ENCODE measurements at places on chromosomes 3 and 15.

GRCh38 chr3:142056656-142057330, 92.6 kb downstream of the TFDP2 start:
- no peak for DNase-seq

DNA sequence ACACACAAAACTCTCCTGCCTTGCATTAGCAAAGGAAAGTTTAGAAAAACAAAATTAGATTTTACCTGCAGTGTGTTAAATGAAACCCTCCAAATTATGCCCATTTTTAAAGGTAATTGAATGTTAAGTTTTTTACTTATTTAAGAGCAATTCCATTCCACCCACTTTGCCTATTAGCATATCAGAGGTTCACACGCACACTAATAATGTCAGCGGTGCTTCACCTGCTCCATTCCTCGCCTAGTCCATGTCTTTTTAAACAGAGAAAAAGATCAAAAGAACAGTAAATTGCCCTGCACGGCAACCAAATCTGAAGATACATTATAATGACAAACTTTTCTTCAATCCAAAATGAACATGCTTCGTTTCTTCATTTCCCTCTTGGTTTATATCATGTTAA, 97.3 kb upstream of the LRRN1 start:
- DNase-seq, result no peak

DNA sequence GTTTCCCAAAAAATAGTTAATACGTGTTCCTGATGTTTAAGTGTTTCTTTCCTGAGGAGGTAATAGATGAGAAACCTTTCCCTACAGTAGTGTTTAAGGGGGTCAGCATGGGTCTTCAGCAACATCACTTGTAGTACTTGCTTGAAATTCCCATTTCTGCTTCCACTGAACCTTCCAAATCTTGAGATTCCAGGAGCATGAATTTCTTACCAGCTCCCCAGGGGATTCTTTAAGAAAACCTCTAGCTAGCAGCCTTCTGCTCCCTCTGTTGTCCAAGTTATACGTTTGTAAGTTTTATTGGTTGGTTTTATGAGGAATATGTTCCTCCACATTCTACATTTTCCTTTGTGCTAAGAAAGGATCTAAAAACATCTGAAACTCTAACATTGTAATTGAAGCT, 38.2 kb upstream of the ACP3 start:
- no peak for DNase-seq

DNA sequence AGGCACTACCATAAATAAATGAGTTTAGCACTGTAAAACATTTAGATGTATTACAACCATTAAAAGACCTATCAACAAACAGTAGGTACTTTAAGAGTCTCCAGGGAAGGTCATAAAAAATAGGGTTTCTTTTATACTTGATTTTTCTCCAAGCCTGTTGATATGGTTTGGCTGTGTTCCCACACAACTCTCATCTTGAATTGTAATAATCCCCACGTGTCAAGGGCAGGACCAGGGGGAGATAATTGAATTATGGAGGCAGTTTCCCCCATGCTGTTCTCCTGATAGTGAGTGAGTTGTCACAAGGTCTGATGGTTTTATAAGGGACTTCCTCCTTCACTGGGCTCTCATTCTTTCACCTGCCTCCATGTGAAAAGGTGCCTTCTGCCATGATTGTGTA, 468.9 kb upstream of the UBE2E2 start:
- no peak for DNase-seq

DNA sequence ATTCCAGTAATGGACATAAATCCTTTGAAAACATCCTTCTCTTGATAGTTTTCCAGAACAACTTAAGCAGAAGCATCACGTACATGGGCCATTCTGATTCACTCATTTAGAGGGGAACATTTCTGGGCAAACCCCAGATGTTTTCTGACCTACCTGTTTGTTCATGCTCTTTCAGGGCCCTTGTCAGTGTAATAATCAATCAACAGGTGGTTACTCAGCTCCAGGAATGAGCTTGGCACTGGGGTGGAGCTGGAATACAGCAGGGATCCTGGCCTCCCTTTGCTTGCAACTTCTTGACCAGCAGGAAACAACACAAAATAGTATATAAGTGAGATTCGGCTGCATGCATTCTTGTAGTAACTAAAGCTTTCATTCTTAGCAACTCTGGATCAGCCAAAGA, 9.2 kb upstream of the UBE2E1 start:
- no peak for DNase-seq

DNA sequence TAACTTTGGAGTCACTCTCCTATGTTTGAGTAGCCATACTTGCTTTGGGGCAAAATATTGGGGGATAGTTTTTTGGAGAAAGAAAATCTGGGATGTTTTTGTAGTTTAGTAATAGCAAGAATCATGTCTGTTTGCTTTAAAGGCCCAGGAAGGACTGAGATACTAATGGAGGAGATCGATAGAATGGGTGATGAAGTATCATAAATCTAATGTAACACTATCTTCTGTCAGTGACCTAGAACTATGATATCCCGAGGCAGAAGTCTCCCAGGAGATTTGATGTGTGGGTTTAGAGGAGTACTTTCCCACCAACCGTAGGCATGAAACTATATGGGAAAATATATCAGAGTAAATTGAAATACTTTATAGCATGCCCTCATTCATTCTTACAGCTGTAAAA, 21.0 kb upstream of the NFKBIZ start:
- no peak for DNase-seq

GRCh38 chr15:55770806-55771205, 27.9 kb upstream of the PRTG start:
- DNase-seq, result no peak

GRCh38 chr3:156681002-156681401, 6.6 kb downstream of the TIPARP start:
- DNase-seq, result peak; percentile 4

GRCh38 chr3:23649448-23649847, 156.3 kb upstream of the UBE2E1 start:
- DNase-seq, result no peak

GRCh38 chr3:190554197-190554596, 40.3 kb downstream of the IL1RAP start:
- no peak for DNase-seq

DNA sequence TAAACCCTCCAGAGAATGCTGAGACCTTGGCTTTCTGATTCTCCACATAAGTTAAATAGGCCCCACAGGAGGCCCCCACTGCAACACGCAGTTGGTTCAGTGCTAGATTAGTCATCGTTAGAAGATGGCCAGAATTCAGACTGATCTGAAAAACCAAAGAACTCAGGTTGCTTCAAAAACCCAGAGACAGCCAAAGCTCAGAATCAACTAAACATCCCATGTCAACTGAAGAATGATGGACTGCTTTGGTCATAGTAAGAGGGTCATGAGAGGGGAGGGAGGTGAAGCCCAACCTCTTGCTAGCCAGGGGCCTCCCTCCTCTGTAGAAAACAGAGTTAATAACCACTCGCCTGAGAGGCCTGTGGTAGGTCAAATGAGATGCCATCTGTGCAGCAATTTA, 93.1 kb downstream of the AKAP13 start:
- DNase-seq, result no peak

DNA sequence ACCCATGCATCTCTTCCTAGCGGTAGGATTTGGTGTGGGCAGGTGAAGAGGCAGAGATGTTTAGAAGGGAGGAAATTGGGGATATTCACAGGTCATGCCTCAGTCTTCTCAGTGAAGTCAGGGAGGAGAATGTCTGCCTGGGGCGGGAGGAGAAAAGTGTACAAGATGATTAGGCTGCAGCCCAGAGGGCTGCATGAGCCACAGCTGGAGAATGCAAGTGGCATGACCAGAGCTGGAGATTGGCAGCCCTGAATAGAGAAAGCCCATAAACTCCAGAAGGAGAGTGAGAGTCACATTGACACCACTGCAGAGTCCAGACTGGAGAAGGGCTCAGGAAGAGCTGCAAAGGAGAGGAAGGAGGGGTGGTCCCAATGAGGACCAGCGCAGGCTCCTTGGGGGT, 22.6 kb downstream of the PDHB start:
- no peak for DNase-seq

DNA sequence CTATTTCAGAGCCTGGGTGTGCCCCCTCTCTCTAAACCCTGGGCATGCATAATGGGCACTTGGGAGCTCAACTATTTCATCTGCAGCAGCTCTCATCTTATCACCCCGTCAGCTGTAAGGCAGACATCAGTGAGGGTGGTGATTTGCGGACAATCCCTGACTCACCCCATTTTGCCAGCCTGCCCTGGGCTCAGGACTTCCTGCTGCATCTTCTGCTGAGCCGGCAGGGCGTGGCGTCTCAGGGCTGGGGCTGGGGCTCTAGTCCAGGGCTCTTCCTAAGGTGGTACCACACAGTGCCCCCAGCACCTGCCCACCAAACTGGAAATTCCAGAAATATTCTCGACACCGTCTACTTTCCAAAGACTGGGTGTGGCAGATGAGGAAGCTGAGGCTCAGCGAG, 925 bp upstream of the PSTPIP1 start:
- no peak for DNase-seq

DNA sequence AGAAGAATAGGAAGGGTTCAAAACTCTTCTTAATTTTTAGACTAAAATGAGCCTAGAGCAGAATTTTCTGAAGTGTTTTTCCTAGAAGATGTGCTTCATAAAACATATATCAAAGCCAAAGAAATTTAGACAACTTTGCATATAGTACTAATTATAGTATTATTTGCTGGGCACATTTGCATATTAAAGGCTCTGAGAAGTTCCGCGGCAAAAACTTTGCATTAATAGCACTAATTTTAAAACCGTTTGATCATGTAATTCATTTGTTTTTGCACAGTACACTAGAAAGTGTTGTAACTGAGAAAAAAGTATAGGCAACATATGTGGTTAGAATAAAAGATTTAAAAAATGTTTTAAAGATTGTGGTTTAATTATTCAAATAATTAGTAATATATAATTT, 412.0 kb upstream of the NR2F2 start:
- no peak for DNase-seq

DNA sequence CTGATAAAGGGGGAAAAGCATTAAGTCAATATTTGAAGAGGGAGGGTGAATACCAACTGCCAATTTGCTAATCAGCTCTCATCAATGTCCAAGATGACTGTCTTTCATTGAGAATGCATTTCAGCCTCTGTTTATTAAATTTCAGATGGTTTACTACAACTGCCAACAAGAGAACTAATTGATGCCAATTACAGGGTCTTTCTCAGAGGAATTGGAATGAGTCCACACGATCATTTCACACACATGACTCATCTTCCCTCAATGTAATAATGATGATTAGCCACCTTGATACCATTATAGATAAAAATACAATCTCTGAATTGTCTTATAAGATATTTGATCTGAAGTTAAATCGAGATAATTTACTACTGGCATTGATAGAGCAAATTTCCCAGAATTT, 1274.4 kb downstream of the ROBO2 start:
- no peak for DNase-seq

DNA sequence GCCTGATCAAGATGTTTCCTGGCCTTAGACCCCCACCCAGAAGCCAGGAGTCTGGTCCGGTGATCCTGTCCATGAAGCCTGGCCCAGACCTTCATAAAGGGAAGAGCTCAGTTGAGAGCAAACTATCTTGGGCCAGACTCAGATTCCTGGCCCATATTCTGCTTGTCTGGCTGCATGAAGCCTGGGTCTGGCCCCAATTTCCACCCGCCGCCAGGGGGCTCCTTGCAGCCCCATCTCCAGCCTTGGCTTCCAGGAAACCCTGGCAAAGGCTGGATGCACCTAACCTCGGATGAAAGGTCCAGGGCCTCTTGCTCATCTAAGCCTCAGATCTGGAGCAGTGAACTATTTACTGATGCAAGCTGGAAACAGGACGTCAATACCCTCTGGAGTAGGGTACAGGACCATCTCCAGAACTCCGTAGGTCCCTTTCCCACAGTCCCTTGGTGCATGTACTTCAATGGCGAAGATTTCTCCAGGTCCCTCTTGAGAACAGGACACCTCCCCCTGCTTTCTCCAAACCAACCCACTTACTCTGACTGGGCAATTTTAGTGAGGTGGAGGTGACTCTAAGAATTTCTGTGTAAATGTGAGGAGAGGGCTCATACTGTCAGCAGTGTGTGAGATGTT, 5.6 kb downstream of the FOXL2 start:
- peak; percentile 7 for DNase-seq

GRCh38 chr3:19967812-19968211, 20.9 kb downstream of the RAB5A start:
- DNase-seq, result no peak

DNA sequence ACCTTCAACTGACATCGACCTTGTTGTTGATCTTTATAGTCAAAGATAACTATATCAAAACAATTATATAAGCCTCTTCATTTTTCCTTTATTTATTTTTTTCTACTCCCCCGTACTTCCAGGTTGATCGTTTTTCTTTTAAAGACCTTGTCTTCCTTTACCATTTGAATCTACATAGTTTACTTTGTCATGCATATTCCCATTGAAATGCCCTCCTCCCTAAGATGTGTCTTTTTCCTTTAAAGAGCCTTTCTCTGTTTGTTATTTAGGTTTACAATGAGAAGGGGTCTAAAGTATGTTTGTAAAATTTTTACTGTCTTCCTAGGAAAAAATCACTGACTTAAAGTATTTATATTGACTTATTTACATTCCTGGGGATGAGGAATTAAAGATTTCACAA, 29.4 kb upstream of the ZNF717 start:
- no peak for DNase-seq

DNA sequence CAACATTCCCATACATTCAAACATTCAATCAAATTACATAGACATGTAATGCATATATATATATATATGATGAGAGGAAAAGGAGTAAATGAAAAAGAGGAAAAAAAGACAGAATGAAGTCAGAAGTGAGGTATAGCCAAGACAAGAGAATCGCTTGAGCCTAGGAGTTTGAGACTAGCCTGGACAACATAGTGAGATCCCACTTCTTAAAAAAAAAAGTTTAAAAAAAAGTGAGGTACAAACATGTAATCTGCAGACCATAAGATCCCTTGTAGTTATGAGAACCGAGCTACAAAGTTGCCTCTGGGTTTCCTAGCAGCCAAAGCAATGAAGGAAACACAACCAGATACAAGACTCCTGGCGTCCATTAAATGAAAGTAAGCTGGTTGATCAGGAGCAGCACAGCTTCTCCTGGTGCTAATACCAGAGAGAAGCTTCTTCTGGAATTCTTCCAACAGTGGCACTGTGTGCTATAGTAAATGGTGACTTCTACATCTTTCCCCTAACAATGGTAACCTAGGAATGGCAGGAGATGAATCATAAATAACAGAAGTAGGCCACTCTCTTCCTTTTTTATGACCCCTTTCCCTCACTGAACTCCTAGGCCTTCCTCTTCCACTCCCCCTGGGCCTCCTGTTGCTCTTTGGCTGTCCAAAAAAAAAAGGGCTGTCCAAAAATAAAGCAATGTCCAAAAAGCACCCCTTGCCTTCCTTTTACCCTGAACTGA, 3.5 kb downstream of the KCNMB3 start:
- DNase-seq, result no peak

Measured in NK-92 treated with Interleukin-12 subunit alpha and Interleukin-12 subunit beta, amount 100 ng/mL, for 24 hours (cell line).